ENCODE measurements at places on chromosomes 6 and 20. TPM values are rescaled to one million over a fixed set of nuclear protein-coding genes. Genes with fewer than 3 reads are reported as not detected.

GSTA3 gene
- total RNA-seq: not detected

STMN3 gene
- total RNA-seq: 49.7 TPM

RNASET2 gene
- total RNA-seq: 24.5 TPM

PHACTR3 gene
- total RNA-seq: not detected

SYNDIG1 gene
- total RNA-seq: 0.68 TPM

OPRL1 gene
- 0.93 TPM for total RNA-seq

HTR1E gene
- total RNA-seq: not detected

PHIP gene
- total RNA-seq: 10.0 TPM

GLP1R gene
- not detected for total RNA-seq

TFAP2C gene
- total RNA-seq: not detected

EPPIN gene
- not detected for total RNA-seq

SMPDL3A gene
- total RNA-seq: 14.3 TPM

SNAP91 gene
- total RNA-seq: 0.12 TPM

C6orf15 gene
- total RNA-seq: not detected

PPP1R14C gene
- total RNA-seq: not detected

WFDC12 gene
- not detected for total RNA-seq

TRERF1 gene
- total RNA-seq: 3.6 TPM

CLDN20 gene
- not detected for total RNA-seq

SLC17A3 gene
- not detected for total RNA-seq

ADGRF4 gene
- total RNA-seq: 0.12 TPM

ZNF334 gene
- total RNA-seq: 5.4 TPM

SLC17A4 gene
- not detected for total RNA-seq

KCNQ2 gene
- not detected for total RNA-seq

TMEM244 gene
- total RNA-seq: not detected

Measured in pericardium fibroblast (primary cell).